ENCODE measurements at places on chromosomes 1 and 21.

DNA sequence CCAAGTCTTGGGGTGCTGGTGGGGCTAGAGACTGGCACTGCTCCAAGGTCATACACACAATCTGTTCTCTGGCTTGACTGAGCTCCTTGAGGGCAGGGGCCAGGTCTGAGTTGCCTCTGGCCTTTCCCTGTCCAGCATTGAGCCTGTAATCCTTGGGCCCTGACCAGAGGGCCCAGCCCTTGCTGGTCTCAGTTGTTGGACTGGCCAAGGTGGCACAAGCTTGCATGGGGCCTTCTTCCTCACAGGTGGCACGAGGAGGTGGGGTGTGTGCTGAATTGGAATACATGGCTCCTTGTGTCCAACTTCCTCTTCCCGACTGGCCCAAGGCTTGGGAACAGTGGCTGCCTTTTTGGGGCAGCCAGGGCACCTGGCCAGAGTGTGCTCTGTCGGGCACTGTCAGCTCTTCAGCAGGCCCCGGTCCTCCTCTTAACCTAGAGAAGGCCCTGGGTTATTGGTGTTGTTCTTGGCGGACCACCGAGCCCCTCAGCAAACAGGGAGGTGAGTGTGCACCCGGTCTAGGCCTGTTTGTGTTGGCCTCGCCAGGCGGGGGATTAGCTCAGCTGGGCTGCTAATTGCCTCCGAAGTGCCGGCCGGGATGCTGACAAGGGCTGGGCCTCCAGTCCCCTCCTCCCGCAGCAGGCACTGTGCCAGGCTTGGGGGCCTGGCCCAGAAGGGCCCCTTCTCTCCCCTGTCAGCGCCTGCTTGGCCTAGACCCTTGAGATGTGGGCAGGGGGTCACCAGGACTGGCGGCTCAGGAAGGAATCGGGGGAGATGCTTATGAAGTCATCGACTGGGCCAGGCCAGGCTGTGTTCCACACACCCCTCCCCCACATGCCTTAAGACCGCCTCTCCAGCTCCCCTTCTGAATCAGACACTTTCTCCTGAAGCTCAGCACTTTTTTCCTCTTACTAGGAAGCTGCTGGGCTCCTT lies 28.5 kb downstream of the WNT4 start:
- no peak for DNase-seq

- peak; percentile 21 for DNase-seq
These were observed 75.7 kb downstream of the UCHL5 start for GRCh38 chr1:192983349-192983980.

GRCh38 chr1:200384818-200385390 lies 24.9 kb downstream of the ZNF281 start:
- no peak for DNase-seq

GRCh38 chr1:212737559-212737958 lies 37.9 kb upstream of the BATF3 start:
- DNase-seq: no peak

- DNase-seq: no peak
These were observed 21.3 kb upstream of the MAPKAPK2 start for GRCh38 chr1:206663362-206663761.

DNA sequence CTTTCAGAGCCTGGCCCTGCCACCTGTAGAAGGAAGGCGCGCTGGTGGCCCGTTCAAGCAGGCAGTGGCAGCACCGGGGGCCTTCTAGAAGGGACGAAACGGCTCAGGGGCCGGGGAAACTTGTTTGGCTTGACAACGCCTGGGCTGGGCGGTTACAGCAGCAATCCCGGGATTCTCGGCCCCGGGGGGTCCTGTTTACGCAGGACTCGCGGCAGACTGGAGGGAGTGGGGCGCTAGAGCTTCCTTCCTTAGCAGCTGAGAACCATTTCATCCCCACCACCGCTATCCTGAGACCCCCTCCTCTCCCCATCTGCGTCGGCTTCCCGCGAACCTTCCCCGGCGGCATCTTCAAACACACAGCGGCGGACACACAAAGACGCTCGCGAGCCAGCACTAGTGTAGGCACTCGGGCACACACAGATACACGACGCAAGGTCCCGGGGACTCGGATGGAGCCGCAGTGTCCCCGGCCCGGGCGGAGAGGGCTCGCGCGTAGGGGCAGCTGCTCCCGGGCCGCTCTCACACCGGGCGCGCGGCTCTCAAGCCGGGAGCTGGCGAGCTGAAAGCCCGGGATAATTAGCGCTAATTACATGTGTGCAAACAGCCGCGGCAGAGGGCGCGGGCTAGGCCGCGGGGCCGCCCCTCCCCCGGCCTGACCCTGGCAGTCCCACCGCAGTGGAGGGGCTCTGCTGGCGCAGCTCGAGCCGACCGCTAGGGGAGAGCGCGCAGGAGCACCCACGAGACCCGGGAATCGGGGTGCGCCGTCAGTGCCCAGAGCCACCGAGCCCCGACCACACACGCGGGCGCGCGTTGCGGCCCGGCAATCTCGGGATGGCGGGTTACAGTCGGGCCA lies 271.4 kb downstream of the FOXD2 start:
- no peak for DNase-seq

DNA sequence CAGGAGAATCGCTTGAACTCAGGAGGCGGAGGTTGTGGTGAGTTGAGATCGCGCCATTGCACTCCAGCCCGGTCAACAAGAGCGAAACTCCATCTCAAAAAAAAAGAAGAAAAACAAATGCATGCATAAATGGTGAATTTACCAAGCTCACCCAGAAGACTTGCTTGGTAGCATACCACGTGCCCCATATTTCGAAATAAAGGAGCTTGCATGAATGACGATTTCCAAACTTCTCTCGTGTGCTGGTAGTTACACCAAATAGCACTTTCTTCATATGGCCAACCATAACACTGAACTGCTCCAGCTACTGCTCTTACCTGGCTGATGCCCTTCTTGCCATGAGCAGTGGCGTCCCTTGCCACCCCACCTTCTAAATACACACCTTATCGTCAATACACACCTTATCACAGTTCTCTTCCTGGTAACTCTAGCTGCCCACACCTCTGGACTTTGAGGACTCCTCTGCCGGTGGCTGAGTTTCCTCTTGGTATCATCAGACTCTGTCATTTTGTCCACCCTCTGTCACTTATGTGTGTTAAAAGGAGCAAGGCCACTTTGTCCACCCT lies 2.8 kb downstream of the DOP1B start:
- no peak for DNase-seq

- no peak for DNase-seq
These were observed 13.0 kb downstream of the CAMSAP2 start for GRCh38 chr1:200751717-200752116.

DNA sequence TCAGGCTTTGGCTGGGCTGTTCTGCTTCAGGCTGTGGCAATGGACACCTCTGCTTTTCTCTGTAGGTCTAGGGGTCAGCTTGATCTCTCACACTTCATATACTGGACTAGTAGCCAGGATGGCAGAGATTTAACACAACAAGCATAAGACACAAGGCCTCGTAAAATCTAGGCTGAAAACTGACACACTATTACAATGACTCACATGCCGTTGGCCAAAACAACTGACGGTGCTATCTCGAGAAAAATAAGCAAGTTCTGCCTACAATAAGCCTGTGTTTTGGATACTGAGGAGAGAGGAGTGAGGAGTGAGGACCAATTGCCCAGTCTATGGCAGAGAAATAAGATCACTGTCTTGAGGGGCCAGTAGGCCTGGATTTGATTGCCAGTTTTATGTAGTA lies 840.7 kb upstream of the ADAMTS5 start:
- DNase-seq: no peak
